Stimulated activated CD8-positive, alpha-beta memory T cell treated with anti-CD3 and anti-CD28 coated beads, Interleukin-2, amount 100 ng/mL, for 1 hour (primary cell): ENCODE measurements at places on chromosomes 7 and 10.

GRCh38 chr7:131959106-131959812 lies 402.8 kb upstream of the PODXL start:
- DNase-seq, result no peak

GRCh38 chr10:24727786-24728185 lies 4.1 kb upstream of the ARHGAP21 start:
- DNase-seq, result no peak

DNA sequence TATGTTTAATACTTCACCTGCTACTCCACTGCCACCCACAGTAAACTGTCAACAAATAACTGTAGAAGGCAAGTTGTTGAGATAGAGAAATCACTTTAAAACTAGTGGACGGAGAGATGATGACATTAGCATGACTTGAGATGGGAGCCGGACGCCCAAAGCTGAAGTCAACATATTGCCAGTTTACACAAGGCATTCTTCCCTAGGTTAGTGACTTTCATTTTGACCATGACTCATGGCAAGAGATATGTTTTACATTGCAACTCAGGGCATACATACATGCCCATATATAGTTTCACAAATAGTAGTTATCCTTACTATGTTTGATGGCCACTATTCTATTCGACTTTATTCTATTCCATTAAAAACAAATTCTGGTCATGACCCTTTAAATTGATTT lies 296.6 kb downstream of the PLXNA4 start:
- DNase-seq, result no peak

DNA sequence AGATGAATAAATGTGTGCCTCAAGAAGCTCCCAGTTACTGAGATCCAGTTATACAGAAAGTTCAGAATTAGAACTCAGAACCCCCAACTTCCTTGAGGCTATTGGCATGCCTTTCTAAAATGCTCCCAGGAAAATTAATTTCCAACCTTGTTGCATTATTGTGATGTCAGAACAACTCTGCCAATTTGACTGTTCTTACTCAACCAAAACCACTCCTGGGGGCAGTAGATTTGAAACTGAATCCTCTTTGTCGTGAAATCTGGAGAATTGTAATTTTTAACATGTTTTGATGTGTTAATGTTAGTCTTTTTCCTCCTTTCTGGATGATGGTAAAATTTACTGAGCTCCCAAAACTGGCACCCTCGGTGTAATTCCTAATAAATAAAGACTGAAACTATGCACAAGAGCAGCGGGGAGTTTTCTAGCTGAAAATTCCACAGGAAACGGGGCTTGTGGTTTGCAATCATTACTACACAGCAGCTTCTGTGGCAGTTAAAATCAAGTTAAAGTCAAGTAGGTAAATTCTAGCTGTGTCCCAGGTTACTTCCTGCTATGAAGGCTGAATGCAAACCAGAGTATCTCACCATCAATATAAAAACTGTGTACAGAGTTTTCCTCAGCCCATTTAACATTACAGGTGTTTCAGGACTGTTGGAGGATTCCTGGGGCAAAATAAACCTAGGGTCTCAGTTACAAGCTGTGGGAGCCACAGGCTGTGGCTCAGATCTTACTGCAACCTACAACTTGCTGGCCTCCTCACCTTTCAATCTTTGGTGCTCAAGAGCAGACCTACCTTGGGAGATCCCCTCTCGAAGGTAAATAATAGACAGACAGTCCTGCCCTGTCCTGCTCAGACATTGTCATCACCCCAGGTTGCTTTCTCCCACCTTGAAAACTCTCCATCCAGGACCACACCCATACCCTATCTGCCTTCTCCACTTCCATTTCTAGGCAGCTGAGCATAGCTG lies 156.3 kb upstream of the KMT2E start:
- DNase-seq, result no peak
